Activated naive CD4-positive, alpha-beta T cell treated with anti-CD3 and anti-CD28 coated beads for 36 hours (primary cell): ENCODE measurements at places on chromosomes 2 and 18. TPM values are rescaled to one million over a fixed set of nuclear protein-coding genes. Genes with fewer than 3 reads are reported as not detected.

DNA sequence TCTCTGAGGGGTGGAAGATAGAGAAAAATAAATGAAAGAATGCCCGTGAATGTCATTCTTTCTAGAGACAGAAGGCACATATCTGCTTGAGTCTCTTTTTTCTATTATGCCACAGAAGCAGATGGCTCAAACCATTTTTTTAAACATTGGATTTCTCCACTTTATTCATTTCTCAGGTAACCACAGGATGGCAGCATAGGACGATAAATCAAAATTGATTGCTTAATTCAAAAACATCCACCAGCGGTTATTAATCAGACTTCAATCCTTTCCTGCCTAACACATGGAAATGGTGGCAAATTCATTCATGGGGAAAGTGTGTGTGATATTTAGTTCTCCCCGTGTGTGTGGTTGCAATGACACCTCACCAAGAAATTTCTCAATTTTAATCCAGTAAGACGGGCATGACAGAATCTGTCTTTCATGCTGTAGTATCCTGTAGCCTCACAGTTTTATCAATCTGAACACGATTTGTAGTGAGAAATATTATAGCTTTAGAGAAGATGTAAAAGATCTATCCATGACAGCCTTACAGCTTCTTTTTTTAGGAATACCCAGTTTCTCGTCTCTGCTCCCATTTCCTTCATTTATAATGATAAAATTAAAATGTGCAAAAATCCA lies 72.2 kb downstream of the DSC3 start:
- H3K27ac ChIP-seq: no peak overlapping the region
- no peak overlapping the region for H3K4me3 ChIP-seq
- no peak for DNase-seq
- no peaks in the 10 kb centered on the region for H3K4me1 ChIP-seq
- no peaks in the 10 kb centered on the region for H3K36me3 ChIP-seq
- peaks cover 4% of the 10 kb centered on the region for H3K27me3 ChIP-seq

- H3K27me3 ChIP-seq: no peaks in the 10 kb centered on the region
- H3K4me3 ChIP-seq: no peak overlapping the region
- no peaks in the 10 kb centered on the region for H3K36me3 ChIP-seq
Measured at GRCh38 chr2:43766006-43766405, 7.8 kb upstream of the DYNC2LI1 start.

DNA sequence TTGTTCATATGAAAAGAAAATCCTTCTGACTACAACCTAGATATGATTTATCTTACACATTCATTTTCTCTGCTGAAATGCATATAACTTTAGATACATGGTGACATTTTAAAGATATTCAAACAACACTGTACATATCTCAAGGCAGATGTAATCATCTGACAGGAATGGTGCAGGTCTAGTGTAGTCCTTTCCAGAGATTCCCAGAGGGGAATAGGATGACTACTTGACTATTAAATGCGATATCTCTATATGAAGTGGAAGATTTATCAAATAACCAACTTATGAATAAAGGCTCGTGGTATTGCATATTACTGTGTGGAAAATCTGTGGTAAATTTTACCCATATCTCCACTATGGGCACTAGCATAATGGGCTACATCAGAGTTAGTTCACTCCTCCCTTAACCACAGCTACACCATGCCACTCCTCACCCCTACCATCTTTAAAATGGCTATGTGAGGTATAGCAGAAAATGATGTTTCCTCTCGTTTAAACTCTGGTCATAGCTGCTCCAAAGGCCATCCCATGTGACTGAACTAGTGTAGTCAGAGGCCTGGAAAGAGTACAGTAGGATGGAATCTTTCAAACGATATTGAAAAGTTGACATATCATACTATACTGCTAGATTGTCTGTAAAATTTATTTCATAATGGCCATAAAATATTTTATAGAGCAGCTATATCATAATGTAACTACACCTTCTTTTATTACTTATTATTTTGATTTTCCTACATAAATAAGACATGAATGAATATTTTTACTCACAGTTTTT lies 9.1 kb upstream of the ITPRID2 start:
- H3K4me1 ChIP-seq: no peaks in the 10 kb centered on the region
- H3K4me3 ChIP-seq: no peak overlapping the region
- DNase-seq: no peak
- H3K27me3 ChIP-seq: peaks cover 19% of the 10 kb centered on the region

GRCh38 chr2:84052913-84053312 lies 406.2 kb downstream of the SUCLG1 start:
- no peak overlapping the region for H3K27ac ChIP-seq
- no peaks in the 10 kb centered on the region for H3K4me1 ChIP-seq
- no peak overlapping the region for H3K4me3 ChIP-seq
- H3K27me3 ChIP-seq: no peaks in the 10 kb centered on the region
- DNase-seq: no peak
- H3K36me3 ChIP-seq: no peaks in the 10 kb centered on the region

DNA sequence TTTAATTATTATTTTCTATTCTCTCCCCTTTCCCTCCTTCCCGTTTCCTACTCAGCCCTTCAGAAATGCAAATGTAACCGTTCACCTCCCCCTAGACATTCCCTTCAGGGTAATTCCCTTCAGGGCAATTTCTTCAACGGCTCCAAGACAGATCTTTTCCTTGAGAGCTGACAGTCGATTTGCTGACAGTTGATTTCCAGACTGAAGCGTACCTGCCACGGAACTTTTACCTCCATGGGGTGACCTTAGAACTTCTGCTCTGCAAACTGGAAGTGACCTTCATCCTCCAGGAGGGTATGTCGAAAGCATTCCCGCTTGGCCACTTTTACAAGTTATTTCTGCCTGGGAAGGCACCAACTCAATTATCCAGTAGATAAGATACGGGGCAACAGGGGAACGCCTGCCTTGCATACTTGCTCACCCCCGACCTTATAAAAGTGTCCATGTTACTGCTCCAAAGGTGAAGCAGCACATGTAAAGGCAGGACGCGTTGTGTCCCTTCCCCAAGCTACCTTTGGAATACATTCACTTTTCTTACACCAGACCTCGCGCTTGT lies 18.5 kb downstream of the B3GNT7 start:
- peaks cover 33% of the 10 kb centered on the region for H3K27me3 ChIP-seq
- no peak overlapping the region for H3K27ac ChIP-seq
- peaks cover 2% of the 10 kb centered on the region for H3K36me3 ChIP-seq
- no peak overlapping the region for H3K4me3 ChIP-seq

- H3K36me3 ChIP-seq: no peaks in the 10 kb centered on the region
- no peak for DNase-seq
- no peaks in the 10 kb centered on the region for H3K27me3 ChIP-seq
- no peak overlapping the region for H3K27ac ChIP-seq
Measured at GRCh38 chr18:42230636-42231035, 275.6 kb downstream of the PIK3C3 start.

GRCh38 chr2:70385204-70385603 lies 83.3 kb upstream of the FAM136A start:
- no peak for DNase-seq
- H3K27me3 ChIP-seq: no peaks in the 10 kb centered on the region
- H3K36me3 ChIP-seq: no peaks in the 10 kb centered on the region
- H3K4me3 ChIP-seq: no peak overlapping the region

GRCh38 chr18:13617826-13618515 lies 108.4 kb downstream of the FAM210A start:
- H3K27me3 ChIP-seq: no peaks in the 10 kb centered on the region
- H3K27ac ChIP-seq: no peak overlapping the region
- H3K4me3 ChIP-seq: no peak overlapping the region
- DNase-seq: no peak
- H3K4me1 ChIP-seq: peaks cover 47% of the 10 kb centered on the region

DNA sequence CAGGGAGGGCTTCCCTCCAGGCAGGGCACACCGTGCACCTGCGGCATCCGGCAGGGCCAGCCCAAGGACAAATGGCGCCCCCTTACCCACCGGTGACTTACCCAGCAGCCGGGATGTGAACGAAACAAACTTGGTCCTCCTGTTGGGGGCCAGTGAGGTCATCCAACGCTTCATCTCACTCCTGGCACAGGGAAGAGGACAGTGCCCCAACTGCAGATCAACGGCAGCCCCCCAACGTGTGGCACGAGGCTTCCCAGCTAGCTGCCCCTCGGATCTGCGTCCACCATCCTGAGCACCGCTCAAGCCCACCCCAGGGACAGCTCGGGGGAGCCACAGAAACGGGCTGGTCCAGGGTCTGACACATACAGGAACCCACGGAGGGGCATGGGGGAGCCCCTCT lies 12.0 kb downstream of the SNORC start:
- peaks cover 6% of the 10 kb centered on the region for H3K27me3 ChIP-seq
- DNase-seq: no peak
- H3K27ac ChIP-seq: no peak overlapping the region
- no peaks in the 10 kb centered on the region for H3K4me1 ChIP-seq

- peaks cover 77% of the 10 kb centered on the region for H3K27me3 ChIP-seq
- H3K36me3 ChIP-seq: peaks cover 15% of the 10 kb centered on the region
- H3K27ac ChIP-seq: no peak overlapping the region
- DNase-seq: no peak
Measured at GRCh38 chr2:176079831-176080539, 3.8 kb downstream of the EVX2 start.

DNA sequence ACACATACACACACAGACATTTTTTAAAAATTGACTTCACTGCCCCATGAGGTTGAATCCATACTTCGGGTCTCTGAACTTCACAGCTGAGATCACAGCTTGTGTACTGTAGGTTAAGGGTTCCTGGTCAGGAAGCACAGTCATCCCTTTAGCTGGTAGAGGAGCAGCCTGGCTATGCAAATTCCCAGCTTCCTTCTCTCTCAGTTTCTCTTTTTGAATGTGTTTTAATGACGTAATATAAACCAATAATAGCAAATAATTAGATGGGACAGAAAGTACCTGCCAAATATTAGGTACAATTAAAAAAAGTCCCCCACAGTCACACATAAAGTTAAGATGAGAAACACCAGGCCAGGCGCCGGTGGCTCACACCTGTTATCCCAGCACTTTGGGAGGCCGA lies 178.7 kb downstream of the ZNF385B start:
- no peak for DNase-seq
- H3K4me3 ChIP-seq: no peak overlapping the region
- peaks cover 2% of the 10 kb centered on the region for H3K27me3 ChIP-seq
- no peak overlapping the region for H3K27ac ChIP-seq

Gene IL1RN
- 1.2 TPM for total RNA-seq

Gene SLC30A3
- 0.67 TPM for total RNA-seq

Gene FAM110C
- total RNA-seq: not detected

Gene WDR7
- 19.5 TPM for total RNA-seq
